ENCODE measurements at places on chromosomes 5 and 9.

GRCh38 chr5:142115937-142116614 is 7.5 kb downstream of the NDFIP1 start:
- no peak for DNase-seq

- no peak for DNase-seq
Observed at GRCh38 chr5:72248410-72248981, 71.5 kb downstream of the MRPS27 start.

DNA sequence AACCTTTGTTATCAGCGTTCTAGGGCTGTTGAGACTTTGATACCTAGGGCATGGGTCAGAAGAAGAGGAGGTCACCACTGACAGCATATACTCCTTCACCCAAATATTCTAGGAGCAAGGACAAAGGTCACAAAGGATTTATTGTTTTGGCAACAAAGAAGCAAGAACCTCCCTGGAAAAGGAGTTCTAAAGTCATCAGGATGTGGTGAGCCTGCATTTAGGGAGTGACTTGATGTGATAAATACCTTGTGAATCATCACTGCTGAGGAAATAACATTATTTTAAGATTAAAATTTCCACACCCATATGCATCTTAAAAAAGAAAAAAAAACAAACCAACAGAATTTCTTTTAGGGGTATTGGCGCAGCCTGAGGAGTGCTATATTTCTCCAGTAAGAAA is 13.9 kb downstream of the IFNA1 start:
- DNase-seq, result no peak

DNA sequence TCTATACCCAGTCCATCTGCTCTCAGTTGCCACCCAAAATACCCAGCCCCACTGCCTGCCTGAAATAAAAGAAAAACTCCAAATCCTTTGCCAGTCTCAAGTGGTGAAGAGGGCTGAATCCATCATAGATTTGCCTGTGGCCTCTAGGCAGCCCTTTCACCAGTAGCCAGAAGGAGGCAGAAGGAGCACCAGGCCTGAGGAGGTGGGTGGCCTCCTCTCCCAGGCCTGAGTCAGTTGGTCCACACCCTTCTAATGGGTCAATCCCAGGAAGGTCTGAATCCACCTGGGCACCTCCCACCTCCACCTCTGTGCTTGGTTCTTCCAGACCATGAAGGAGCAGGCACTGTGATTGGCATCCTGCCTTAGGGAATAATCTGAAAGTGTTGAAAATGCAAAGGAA is 97.0 kb downstream of the DAPK1 start:
- DNase-seq, result no peak

Data from left renal cortex interstitium (tissue), 4 donors.